ENCODE measurements at places on chromosomes 6 and 20.
A peak's percentile ranks its signal among the peaks of the same experiment; 100 is the strongest.

GRCh38 chr20:24718277-24718676 is 230.8 kb upstream of the CST7 start:
- no peak for DNase-seq

DNA sequence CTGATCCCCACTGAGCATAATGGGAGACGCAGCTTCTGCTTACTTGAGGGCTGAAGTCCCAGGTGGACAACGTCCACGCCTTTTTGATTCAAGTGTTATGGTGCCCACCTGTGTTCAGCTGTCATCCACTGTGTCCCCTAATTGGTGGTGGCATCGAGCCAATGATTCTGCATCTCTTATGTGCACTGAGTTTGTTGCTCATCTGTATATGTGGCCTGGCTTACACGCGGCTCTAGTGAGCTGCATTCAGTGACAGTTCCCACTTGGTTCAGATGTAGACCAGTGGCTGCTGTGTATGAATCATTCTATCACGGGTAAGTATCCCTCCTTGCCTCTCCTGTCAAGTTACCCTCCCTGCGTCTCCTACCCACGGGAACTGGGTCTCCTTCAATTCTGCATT is 131.2 kb upstream of the CLDN20 start:
- no peak for DNase-seq

GRCh38 chr20:48360342-48360975 is 467.3 kb downstream of the PREX1 start:
- DNase-seq = no peak

DNA sequence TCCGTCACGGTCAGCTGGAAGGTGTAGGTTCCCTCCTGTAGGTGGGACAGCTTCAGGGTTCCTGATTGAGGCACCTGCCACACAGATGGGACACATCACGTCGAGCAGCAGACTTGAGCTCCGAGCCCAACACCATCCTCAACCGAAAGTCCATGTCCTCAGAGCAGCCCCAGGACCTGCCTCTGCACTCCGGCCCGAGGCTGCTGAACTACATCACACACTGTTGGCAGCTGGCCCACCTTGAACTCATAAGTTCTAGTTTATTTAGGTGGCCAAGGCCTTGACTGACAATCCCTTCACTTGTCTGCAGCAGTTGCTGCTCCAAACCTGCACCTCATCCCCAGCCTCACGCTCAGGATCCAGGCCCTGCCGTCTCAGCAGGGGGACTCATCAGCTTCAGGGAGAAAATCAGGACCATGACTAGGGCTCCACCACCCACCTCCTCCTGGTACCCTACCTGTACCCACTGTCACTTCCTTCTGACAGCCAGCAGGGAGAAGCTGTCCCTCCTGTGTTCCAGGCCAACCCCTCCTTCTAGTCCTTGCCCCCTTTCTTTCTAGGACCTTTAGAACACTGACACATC is 21.0 kb downstream of the LRP11 start:
- no peak for DNase-seq

GRCh38 chr20:38629979-38630378 is 28.4 kb downstream of the ARHGAP40 start:
- no peak for DNase-seq

GRCh38 chr6:579339-579738 is 77.6 kb downstream of the HUS1B start:
- DNase-seq = peak; percentile 49

- no peak for DNase-seq
Measured at GRCh38 chr6:62805431-62805830, 405.8 kb upstream of the FKBP1C start.

DNA sequence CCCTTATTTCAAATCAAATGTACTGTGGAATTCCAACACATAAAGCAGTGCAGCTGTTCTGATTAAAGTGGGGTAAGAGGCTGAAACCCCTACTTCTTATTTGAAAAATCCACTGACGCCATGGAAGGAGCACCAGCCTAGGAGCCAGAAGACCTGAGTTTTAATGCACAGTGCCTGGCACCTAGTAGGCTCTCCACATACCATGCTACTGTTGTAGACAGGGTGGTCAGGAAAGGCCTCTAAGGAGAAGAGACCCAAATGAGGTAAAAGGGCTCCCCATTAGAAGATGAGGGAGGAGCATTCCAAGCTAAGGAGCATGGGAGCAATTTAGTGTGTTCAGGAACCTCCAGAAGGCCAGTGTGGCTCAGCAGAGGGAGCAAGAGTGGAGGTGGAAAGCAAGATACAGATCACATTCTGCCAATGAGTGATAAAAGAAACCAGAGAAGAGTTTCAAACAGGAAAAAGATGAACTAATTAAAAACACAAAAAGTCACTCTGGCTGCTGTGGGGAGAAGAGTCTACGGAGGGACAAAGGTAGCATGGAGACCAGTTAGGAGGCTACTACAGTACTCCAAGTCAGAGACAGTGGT is 11.8 kb upstream of the ZNF76 start:
- no peak for DNase-seq

- no peak for DNase-seq
Measured at GRCh38 chr6:71028236-71028876, 71.5 kb upstream of the B3GAT2 start.

- no peak for DNase-seq
Measured at GRCh38 chr6:156509496-156509895, 267.7 kb upstream of the ARID1B start.

DNA sequence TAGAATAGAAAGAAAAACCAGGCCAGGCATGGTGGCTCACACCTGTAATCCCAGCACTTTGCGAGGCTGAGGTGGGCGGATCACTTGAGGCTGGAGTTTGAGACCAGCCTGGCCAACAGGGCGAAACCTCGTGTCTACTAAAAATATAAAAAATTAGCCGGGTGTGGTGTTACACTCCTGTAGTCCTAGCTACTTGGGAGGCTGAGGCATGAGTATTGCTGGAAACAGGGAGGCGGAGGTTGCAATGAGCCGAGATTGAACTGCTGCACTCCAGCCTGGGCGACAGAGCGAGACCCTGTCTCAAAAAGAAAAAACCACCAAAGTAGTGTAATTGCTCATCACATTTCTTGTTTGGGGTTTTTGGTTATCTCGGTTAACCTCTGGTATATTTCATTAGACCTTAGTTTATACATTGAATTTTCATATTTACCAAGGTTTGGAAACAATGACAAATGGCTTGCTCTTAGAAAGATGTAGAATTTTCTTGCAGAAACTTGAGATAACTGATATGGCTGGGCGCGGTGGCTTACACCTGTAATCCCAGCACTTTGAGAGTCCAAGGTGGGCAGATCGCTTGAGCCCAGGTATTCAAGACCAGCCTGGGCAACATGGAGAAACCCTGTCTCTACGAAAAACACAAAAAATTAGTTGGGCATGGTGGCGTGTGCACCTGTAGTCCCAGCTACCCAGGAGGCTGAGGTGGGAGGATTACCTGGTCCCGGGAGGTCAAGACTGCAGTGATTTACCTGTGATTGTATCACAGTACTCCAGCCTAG is 14.2 kb downstream of the ITCH start:
- DNase-seq = no peak

- no peak for DNase-seq
Measured at GRCh38 chr20:44222633-44223368, 12.2 kb upstream of the OSER1 start.

GRCh38 chr6:20810727-20811108 is 276.5 kb downstream of the CDKAL1 start:
- DNase-seq = no peak

GRCh38 chr6:167833396-167833763 is 6.7 kb downstream of the AFDN start:
- DNase-seq = no peak

- DNase-seq = no peak
Measured at GRCh38 chr6:151109869-151110575, 129.7 kb upstream of the AKAP12 start.

GRCh38 chr6:7106752-7107577 is 796 bp upstream of the RREB1 start:
- peak; percentile 65 for DNase-seq

- DNase-seq = no peak
Measured at GRCh38 chr6:20548264-20548663, 14.0 kb downstream of the CDKAL1 start.

GRCh38 chr6:21899708-21900107 is 306.2 kb downstream of the SOX4 start:
- DNase-seq = no peak

DNA sequence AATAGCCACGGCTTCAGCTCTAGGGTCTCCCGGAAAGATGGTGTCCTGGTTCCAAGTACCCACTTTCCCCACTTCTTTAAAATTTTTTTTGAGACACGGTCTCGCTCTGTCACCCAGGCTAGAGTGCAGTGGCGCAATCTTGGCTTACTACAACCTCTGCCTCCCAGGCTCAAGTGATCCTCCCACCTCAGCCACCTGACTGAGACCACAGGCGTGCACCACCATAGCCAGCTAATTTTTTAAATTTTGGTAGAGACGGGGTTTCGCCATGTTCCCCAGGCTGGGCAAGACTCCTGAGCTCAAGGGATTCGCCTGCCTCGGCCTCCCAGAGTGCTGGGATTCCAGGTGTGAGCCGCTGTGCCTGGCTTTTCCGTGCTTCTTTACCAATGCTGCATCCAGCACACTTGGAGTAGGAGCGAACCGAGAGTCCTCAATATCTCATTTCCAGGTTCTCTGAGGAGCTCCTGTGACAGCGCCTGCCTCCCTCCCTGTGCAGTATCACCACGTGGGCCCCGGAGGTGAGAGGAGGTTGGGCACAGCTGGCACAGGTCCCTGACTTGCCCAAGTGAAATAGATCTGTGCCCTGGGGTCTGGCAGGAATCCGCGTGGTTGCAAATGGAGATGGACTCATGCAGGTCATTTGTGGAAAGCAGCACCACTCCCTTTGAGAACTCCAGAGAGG is 37.3 kb downstream of the EZR start:
- DNase-seq = no peak

DNA sequence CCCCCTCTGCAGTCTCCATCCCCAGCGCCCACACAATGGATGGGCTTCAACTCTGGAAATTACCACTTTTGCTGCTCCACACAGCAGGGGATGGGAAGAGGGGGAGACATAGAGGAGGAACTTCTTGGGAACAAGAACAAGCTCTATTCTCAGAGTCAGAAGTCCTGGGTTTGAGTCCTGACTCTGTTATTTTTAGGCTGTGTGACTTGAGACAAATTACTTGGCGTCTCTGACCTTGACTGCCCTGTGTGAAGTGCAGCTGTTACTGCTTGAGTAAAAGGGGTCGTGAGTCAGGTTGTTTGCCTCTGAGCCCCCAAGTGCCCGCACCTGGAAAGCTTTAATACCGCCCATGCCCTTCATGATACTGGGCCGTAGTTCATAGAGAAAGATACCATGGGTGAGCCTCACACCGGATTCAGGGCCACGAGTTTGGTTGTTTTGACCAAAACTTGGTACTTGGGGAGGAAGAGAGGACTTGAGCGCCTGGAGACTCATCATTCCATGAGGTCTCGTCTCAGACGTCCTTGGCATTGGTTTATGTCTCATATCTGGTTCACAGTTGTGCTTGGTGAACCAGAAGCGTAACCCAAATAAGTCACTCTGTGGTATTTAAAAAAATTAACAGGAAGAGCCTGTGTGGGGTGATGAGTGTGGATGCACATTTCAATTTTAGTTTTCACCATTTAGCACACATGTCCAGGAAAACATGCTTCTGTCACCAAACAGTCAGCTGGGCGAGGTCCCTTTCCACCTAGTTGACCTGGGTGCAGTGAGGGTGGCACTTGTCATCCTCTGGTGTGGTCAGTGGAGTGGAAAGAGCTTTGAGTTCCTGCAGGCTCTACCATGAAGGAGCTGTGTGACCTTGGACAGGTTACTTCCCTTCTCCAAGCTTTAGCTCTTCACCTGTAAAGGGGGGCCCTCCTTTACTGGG is 75.6 kb downstream of the CDC5L start:
- peak; percentile 22 for DNase-seq

DNA sequence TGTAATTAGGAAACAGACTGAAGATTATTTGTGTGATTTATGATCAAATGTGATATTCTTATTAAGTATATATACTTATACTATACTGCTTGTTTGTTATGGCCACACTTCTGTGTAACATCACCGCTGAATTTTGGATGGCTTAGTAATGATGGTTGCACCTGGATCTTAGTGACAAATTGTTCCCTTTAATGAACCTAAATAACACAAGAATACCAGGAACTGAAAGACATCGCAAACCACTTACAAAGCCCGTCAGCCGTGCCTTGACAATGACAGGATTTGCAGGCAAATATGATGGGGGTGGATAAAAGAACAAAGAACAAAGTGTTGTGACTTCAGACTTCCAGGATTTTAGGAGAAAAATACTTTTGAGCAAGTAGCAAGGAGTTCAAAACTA is 67.1 kb downstream of the LAMP5 start:
- no peak for DNase-seq

DNA sequence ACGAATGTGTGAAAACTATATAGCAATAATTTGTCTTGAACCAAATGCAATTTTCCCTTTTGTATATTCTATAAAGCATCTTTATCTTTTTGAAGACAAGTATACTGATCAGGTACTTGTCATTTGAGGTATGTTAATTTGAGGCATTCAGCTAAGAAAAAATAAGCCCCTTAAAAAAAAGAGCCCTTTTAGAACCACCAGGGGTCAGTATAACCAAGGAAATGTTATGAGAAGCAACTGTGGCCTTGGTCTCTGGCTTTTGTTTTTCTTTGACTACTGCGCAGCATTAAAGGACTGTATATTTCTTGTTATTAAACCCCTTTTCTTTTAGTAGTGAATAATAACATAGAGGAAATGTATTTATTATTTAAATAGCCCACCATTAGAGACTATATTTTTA is 43.1 kb downstream of the CD109 start:
- peak; percentile 76 for DNase-seq

- no peak for DNase-seq
Measured at GRCh38 chr6:130994319-130995097, 68.5 kb downstream of the EPB41L2 start.

DNA sequence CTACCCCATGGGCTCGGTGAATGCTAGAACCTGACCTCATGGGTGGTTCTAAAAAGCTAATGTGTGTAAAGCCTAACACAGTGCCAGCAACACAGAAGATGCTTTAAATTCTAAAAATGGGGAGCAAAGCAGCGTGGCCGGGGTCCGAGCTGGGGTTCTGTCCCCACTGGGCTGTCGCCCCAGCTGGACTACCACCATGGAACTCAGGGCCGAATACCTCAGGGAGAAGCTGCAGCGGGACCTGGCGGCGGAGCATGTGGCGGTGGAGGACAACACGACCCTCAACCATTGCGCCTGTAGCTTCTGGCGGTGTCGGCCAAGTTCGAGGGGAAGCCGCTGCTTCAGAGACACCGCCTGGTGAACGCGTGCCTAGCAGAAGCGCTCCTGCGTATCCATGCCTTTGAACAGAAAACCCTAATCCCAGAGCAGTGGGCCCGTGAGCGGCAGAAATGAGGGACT is 8.4 kb downstream of the SOX4 start:
- DNase-seq = no peak

Measured in fibroblast of skin of scalp (primary cell).